Astrocyte of the hippocampus (primary cell): ENCODE measurements at places on chromosomes 16 and 17.

DNA sequence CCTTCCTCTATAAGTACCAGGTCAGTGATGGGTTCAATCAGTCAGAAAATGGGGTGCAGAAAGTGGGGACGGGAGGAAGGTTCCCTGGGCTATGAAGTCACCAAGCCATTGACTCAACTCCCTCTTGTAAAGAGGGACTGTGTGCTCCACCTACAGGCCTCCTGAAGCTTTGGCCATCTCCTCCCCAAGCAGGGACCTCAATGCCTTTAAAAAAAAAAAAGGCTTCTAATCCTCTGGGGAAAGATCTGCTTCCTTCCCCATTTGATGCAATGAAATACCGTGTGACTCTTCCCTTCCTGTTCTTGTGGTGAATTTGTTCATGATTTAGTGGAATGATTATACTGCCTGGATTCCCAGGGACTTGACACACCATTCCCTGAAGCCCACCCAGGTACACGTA is 30.8 kb downstream of the VWA3A start:
- DNase-seq: no peak

DNA sequence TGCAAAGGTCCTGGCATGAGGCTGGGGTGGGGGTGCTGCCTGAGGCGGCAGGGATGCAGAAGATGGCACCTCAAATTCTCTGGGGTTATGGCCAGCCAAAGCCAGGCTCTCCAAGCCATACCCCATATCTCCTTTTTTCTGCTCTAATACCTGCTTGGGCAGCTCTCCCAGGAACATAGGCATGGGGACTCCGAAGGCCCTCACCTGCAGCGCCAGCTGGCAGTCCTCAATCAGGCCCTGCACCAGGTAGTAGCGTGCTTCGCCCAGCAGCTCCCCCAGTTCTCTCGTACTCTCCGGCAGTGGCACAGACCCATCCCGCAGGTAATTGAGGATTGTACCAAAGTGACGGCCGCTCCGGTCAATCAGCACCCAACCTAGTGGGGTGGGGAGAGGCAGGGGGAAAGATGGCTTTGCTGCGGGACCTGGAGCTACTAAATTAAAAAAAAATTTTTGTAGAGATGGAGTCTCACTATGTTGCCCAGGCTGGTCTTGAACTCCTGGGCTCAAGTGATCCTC is 3.0 kb downstream of the KCTD13 start:
- DNase-seq: no peak

GRCh38 chr16:81167851-81168250 is 70.6 kb upstream of the BCO1 start:
- no peak for DNase-seq

DNA sequence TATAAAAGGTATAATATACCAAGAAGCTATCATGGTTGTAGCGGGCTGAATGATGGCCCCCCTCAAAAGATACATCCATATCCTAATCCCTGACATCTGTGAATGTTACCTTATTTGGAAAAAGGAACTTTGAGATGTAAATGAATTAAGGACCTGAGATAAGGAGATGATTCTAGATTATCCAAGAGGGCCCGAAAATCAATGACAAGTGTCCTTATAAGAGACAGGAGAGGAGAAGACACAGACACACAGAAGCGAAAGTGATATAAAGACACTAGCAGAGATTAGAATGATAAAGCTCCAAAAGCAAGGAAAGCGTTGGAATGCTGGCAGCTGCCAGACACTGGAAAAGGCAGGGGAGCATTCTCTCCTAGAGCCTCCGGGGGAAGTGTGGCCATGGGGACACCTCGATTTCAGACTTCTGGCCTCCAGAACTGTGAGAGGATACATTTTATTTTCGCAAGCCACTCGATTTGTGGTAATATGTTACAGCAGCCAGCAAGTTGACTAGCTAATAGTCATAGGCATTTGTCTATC is 12.5 kb upstream of the GP1BA start:
- no peak for DNase-seq

- DNase-seq: peak; percentile 92
These were observed 22.6 kb downstream of the GJD3 start for GRCh38 chr17:40341808-40342503.

DNA sequence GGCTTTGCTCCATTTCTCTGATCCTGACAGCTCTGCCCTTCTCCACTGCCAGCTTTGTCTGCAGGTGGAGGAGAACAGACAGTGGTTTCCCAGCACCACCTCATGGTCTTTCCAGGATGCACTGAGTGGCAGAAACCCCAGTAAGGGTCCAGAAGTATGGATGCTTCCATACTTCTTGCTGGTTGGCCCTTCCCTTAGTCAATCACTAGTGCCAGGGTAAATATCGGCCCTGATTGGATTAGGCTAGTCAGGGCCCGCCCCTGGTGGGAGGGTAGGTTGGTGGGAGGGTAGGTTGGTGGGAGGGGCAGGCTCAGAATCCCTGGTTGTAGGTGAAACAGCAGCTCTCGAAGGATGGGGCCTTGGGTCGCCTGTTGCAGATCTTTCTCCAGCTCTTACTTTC is 10.2 kb downstream of the RNF213 start:
- peak; percentile 37 for DNase-seq

- peak; percentile 23 for DNase-seq
These were observed 102.3 kb upstream of the C17orf78 start for GRCh38 chr17:37273409-37274051.

GRCh38 chr16:15427648-15428239 is 6.6 kb upstream of the BMERB1 start:
- DNase-seq: peak; percentile 83

GRCh38 chr17:70310221-70310672 is 140.9 kb downstream of the KCNJ2 start:
- DNase-seq: peak; percentile 80

GRCh38 chr16:29910819-29911675 is 10.8 kb downstream of the ASPHD1 start:
- no peak for DNase-seq

- DNase-seq: no peak
These were observed 153.5 kb upstream of the FOXF1 start for GRCh38 chr16:86356804-86357203.

DNA sequence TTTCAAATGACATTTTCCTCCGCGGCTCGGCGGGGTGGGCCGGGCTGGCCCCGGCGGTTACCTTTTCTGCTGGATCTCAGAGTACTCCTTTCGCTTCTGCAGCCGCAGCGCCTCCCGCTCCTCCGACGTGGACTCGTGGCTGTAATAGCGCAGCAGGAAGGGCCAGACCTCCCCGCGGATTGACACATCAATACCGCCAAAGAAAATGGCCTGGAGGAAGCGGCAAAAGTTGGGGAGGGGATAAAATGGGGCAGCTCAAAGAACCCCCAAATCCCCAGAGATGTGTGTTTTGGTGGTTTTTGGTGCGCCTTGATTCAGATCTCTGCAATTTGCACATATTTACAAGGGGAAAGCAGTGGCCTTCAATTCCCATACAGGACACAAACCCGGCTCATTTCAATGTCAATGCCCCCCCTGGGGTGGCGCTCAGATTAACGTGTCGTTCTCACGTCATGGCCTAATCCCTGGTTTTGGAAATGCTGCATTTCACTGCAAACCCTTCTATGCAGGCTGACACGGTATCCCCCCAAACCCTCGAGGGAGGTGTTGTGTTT is 85.9 kb downstream of the TBC1D16 start:
- peak; percentile 73 for DNase-seq

- DNase-seq: no peak
These were observed 1053.4 kb upstream of the RBFOX1 start for GRCh38 chr16:6279286-6279685.

GRCh38 chr17:63476854-63477479 is at the start of gene ACE:
ACE (plus strand) TSS chr17:63477061; CDS start chr17:63477095, 34 bp downstream.
- peak; percentile 59 for DNase-seq

DNA sequence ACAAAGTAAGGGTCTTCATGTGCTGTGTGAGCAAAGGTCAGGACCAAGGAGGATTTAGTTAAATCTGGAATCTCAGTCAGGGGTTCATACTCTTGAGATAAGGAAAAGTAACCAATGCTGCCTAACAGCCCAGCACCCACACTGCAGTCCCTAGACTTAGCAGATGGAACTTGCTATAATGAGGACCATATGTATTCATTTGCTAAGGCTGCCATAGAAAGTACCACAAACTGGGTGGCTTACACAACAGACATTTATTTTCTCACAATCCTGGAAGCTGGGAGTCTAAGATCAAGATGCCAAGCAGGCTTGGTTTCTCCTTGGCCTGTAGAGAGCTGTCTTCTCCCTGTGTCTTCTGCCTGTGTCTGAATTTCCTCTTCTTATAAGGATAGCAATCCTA is 20.8 kb downstream of the ZP2 start:
- no peak for DNase-seq

DNA sequence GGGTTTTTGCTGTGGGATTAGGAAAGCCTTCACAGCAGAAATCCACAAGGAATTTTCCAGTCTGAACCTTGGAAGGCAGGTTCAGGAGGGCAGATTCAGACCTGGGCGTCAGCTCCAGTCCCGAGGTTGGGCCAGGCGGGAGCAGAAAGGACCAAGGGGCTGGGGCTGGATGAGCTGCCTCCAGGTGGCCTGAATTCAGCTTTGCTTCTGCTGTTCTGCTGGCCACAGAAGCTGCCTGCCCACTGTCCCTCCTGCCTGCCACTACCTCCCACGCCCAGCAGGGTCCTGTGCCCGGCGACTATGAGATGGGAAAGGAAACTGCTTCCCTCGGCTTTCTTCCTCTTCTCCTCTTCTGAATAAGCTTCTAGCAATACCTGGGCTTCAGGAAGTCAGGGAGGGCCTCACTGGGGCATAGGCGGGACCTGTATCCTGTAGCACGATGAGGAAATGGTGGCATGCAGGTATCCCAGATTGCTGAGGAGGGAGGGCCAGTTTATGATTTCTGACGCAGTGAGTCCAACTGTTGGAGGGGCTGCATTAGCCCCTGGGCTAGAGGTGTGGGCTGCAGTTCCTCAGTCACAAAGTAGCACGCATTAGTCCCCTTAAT is 18.4 kb downstream of the TBX4 start:
- DNase-seq: no peak

GRCh38 chr17:1186214-1186820 is 6.5 kb upstream of the ABR start:
- no peak for DNase-seq

GRCh38 chr16:88315543-88316105 is 67.1 kb upstream of the ZNF469 start:
- peak; percentile 76 for DNase-seq

GRCh38 chr16:81473066-81473488 is 28.5 kb downstream of the CMIP start:
- DNase-seq: no peak
